PC-9 (cell line): ENCODE measurements at places on chromosomes 11 and 22.
A peak's percentile ranks its signal among the peaks of the same experiment; 100 is the strongest.

DNA sequence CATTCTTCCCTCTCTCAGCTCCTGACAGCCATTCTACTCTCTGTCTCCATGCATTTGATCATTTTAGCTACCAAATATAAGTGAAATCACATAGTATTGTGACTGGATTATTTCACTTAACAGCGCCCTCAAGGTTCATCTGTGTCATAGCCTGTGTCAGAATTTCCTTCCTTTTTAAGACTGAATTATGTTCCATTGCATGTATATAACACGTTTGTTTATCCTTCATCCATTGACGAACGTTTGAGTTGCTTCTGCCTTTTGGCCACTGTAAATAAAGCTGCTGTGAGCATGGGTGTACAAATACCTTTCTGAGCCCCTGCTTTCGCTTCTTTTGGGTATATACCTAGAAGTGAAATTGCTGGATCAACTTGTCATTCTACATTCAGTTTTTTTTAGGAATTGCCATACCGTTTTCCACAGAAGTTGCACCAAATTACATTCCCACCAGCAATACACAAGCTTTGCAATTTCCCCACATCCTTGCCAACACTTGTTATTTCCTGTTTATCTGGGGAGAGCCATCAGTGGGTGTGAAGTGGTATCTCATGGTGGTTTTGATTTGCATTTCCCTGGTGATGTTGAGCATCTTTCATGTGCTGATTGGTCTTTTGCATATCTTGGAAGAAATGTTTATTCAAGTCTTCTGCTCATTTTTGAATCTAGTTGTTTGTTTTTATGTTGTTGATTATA lies 17.5 kb downstream of the GLB1L2 start:
- no peak overlapping the region for H3K27ac ChIP-seq
- no peak for DNase-seq
- H3K36me3 ChIP-seq, result no peaks in the 10 kb centered on the region

GRCh38 chr11:96798445-96798844 lies 408.6 kb downstream of the JRKL start:
- H3K4me3 ChIP-seq, result no peak overlapping the region
- no peak for DNase-seq
- H3K27me3 ChIP-seq, result no peaks in the 10 kb centered on the region
- no peaks in the 10 kb centered on the region for H3K36me3 ChIP-seq
- no peaks in the 10 kb centered on the region for H3K4me1 ChIP-seq

DNA sequence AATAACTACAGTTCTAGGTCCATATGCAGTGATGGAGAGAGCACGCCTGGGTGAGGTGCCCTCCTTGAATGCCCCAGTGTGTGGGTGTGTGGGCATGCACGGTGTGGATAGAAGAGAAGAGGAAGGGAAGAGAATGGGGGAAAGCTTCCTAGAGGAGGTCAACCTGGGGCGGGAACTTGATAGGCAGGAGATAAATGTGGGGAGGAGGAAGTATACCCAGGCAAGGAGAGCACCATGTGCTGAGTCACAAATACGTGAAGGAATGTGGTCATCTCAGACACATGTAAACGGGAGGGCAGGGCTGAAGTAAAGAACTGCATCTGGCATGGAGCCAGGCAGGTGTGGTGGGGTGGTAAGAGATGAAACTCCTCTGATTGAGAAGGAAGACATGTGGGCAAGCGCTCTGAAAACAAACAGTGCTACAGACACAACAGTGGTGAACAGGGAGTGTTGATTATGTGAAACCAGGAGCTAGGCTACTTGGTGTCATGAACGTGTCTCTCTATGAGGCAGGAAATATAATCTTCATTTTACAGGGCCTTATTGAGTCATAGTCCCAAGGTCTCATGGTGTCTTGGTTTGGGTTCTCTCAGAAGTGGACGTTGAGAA lies 61.5 kb upstream of the EED start:
- H3K4me1 ChIP-seq, result peaks cover 23% of the 10 kb centered on the region
- peak overlapping the region; percentile 80 for H3K27ac ChIP-seq
- H3K4me3 ChIP-seq, result peak overlapping the region; percentile 29; the same call in 1 of the 2 replicates
- peak; percentile 98 for DNase-seq

DNA sequence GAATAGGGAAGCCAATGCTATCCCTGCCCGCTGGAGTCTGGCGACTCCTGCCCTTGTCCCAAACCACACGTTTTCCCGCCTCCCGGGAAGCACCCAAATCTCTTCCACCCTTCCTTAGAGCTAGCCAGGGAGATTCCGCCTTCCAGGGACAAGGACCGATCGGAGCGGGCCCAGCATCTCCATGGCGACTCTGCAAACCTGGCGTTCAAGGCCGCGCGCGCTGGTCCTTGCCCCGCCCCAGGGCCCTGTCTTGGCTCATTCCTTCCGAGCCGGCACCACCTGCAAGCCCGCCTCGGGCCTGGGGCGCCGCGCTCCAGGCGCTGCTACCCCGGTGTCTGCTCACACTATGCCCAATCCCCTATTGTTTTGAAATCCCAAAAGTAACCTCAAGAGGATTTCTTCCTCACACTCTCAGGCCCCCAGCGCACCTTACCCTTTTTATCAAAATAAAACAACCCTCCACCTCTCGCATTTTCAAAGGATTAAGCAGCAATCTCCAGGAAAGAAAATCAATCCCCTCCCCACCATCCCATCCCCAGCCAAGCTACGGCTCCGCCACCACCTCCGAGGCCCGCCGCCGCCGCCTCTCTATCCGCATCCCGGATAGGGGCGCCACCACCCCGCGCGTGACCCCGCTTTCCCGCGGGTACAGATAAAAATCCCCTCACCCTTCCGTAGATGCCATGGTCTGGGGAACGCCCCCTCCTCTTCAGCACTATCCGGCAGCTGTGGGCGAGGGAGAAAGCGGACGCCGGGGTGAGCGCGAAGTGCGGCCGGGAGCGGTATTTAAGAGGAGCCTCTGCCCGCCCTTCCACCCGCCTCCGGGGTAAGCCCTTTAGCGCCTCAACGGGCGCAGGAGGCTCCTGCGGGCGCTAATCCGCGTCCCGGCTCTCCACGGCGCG lies 825 bp downstream of the SLC1A2 start:
- H3K27me3 ChIP-seq, result peaks cover 74% of the 10 kb centered on the region
- DNase-seq, result no peak
- H3K4me1 ChIP-seq, result no peaks in the 10 kb centered on the region
- H3K36me3 ChIP-seq, result no peaks in the 10 kb centered on the region
